ENCODE measurements at places on chromosomes 4 and X.

- no peak for DNase-seq
Observed at GRCh38 chr4:27763830-27764525, 903.3 kb downstream of the STIM2 start.

- DNase-seq = no peak
Observed at GRCh38 chr4:141142423-141142822, 9.2 kb upstream of the RNF150 start.

GRCh38 chr4:81358154-81358553 lies 113.6 kb downstream of the RASGEF1B start:
- no peak for DNase-seq

DNA sequence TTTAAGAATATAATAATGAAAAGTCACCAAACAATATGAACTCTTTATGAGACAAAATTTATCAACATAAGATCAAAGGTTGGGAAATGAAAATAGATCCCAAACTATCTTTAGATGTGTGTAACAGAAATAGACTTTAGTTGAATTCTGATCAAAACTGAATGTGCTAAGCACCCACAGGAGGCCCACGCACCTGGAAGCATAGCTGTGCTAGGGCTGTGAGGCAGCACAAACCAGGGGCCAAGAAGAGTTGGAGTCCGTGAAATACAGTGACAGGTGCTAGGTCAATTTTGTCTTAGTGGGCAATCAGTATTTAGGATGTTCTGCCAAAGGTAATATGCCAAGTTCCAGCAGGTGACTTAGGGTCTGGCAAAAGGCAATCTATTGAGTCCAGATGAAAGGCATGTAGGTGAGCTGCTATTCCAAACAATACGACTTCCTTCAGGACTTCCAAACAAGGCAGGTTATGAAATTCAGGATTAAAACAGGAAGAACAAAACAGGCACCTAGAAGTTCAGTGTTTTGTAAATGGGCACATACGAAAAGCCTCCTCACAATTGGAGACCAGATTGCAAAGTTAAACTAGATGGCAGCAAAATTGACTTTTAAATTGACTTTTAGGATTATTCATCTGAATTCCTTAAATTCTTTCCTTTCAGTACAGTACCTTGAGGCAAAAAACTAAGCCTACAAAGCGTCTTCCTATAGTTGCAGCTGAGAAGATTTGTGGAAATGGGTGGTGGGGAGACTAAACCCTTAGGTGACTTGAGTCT lies 4.7 kb upstream of the PCDH18 start:
- no peak for DNase-seq

DNA sequence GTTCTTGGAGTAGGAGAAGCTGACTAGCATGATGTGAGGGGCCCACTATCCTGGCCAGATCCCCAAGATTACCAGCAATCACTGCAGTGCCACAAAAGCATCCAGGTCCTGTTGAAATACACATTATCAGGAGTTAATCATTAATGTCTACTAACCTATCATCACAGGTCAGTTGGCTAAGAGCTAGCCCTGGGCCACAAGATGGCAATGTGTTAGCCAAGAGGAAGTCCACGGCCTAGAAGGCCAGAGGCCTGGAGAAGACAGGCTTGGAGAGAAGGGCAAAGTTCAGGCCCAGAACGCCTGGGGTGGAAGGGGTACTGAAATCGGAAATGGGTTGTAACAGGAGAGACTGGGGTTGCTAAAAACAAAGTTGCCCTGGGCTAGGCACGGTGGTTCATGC lies 19.9 kb upstream of the KIAA1210 start:
- DNase-seq = no peak

DNA sequence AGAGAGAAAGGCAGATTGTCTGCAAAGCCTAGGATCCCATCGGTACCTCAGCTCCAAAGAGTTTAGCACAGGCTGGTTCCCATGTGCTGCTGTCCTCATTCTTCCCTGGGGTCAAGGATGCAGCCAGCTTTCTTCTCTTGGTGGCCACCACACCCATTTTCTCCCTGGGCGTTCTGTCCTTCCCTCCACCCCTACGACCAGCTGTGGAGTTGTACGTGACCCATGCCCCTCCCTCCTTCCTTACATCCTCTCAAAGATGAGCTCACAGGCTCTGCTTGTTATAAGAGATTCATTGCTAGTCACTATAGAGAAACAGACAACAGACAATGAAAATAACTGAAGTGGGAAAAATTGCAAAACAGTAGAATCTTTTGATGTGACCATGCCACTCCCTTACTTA lies 74.0 kb upstream of the KLF3 start:
- no peak for DNase-seq

- no peak for DNase-seq
Observed at GRCh38 chr4:120177603-120178002, 111.0 kb upstream of the MAD2L1 start.

- DNase-seq = no peak
Observed at GRCh38 chr4:19187096-19187495, 1064.6 kb upstream of the SLIT2 start.

Data from stimulated activated CD4-positive, alpha-beta T cell treated with anti-CD3 and anti-CD28 coated beads, Interleukin-2, amount 100 ng/mL, for 24 hours (primary cell).